AG08395 (cell line): ENCODE measurements at places on chromosomes 3 and 15.

DNA sequence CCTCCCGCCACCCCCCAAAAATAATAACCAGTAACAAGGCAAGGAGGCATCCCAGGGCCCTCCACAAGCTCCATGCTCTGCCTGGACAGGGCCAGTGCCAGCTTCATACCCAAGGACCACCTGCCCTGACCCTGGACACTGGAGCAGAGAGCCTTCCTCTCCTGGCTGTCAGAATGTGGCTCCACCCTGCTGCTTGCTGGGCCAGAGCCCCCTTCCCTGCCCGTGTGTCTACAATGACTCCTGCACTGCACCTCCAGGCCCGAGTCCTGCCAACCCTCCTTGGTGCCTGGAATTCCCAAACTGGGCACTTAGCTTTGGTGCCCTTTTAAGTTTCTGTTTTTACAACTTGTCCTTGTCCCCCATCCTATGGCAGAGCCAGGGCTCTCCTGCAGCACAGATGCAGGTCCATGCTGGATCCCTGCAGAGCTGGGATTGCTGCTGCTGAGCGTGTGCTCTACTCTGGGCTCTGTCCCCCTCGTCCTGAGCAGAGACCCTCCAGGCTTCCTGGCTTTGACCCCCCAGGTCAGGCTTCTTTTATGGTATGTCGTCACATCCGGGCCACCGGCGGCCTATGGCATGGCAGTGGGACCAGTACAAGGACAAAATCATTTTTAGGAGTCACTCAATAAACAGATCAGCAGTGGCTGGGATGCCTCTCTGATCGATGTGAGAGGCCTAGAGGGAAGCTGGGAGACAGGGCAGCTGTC lies 11.4 kb upstream of the SNRPA1 start:
- no peak for DNase-seq

DNA sequence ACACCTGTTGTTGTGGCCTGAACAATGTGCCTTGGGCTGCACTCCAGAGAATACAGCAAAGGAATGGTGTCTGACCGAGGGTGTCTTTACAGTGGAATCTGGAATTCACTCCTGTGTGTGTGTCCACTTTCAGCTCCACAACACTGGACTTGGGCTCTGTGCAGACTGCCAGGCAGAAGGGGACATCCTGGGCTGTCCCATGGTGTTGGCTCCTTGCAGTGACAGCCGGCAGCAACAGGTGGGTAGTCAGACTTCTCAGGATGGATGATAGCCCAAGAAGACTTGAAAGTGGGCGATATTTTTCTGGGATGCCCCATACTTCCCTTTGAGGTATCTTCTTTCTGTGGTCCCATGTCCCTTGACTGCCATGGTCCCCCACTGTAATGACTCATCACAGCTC lies 45.0 kb downstream of the DPH3 start:
- no peak for DNase-seq

DNA sequence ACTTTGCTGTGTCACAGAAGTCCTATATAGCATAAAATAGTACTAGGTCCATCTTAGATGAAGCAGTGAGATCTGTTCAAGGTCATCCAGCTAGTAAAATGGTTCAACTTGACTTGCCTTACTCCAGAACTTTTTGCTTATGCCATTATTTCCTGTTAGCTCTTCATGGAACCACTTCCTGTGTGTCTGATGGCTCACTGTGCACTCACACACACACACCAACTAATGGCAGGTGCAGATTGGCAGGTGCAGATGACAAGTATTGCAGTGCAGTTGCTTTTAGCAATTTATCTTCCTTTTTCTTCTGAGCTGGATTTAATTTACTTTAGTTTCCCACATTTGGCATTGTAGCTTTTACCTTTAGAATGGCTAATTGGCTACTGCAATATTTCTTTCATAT lies 29.8 kb downstream of the GOLGA8S start:
- DNase-seq: no peak

- DNase-seq: no peak
These were observed 5.8 kb downstream of the LTK start for GRCh38 chr15:41507820-41508290.

DNA sequence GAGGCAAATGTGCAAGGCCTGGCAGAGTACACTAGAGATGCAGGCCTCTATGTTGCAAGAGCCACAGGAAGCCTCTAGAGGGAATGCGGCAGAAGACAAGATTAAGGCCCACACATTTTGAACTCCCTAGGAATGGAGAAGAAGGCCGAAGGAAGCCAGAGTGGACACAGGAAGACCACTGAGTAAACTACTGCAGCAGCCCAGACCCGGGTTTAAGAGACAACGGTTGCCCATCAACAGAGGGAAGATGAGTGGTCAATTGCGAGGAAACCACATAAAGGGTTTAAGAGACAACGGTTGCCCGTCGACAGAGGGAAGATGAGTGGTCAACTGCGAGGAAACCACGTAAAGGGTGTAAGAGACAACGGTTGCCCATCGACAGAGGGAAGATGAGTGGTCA lies 14.6 kb downstream of the CHSY1 start:
- DNase-seq: no peak

- DNase-seq: peak; percentile 56
These were observed 12.8 kb downstream of the VGLL3 start for GRCh38 chr3:86978111-86978551.

DNA sequence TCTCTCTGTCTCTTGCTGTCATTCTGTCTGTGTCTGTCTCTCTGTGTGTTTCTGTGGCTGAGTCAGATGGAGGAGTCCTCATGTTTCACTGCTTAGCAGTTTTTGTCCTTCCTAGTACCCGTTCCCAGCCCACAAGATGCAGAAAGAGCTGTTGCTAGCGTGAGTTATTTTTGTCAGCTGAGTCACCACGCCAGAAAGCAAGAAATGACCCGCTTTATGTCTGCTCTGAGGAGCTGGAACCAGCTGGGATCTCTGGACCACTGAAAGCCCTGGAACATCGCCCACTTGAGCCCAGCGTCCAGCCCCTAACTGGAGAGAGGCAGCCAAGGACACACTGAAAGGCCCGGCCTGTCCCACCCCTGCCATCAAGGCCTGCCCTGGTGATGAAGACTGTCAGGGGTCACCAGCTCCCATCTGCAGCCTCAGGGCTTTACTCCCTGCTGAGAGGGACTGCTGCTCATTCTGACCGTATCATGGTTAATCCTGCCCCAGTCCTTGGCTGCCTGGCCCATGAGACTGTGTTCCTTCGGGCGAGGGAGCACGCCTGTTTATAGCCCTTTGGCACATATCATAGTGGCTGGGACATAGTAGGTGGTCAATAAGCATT lies 101.7 kb upstream of the TPM1 start:
- peak; percentile 96 for DNase-seq

DNA sequence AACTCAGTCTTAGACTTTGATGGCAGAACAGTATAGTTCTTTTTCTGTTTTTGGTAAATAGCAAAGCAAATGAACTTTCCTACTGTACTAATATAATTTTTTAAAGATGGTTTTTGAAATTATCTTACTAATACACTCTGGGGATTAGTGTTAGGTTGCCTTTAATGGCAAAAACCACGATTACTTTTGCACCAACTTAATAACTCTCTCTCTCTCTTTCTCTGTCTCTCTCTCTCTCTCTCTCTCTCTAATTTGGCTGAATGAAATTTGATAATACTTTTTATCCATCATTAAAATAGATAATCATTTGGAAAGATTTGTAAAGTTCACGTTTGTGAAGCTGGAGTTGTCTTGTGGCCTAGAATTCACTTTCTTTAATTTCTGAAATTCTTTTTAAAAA lies 257.8 kb downstream of the LPP start:
- no peak for DNase-seq

DNA sequence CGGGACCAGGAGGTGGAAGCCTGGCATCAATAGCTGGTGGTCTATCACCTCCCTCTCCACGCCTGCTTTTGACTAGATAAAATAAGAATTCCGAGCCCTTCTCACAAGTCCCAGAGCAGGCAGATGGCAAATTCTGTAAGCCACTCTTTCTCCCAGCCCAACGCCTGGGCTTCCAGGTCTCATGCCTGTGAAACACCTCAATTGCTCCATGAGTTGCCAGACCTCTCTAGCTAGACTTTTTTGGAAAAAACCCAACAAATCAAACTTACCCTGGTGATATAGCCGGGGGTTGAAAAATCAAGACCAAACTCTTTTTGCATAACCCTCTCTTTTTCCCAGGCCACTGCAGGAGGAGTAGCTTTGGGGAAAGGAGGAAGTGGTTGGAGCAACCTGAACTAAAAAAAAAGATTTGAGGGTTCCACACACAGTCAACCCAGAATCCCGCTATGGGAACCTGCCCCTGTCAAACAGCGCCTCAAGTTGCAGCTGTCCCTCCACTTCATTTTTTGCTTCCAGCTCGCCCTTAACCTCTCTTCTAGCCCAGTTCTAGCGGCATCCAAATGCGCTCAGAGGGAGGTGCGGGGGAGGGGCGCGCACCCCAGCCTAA lies 7.0 kb downstream of the BHLHE40 start:
- DNase-seq: no peak

GRCh38 chr3:111870620-111871019 lies 11.6 kb downstream of the PHLDB2 start:
- DNase-seq: no peak

DNA sequence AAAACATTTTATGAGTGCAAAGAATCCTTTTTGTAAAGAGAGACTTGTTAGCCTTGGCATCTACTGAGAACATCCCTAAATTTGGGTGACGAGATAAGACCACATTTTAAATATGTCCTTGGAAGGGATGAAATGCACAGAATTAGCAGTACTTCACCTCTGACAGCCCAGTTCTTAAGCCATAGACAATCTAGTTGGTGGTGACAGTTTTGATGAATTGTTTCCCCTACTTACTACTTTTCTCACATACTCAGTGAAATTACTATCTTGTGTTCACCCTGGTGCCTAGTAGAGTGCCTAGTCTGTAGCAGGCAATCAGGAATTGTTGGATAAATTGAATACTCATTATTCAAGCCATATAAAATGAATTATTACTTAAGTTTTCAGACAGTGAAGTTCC lies 3.4 kb downstream of the SCAANT1 start:
- no peak for DNase-seq

DNA sequence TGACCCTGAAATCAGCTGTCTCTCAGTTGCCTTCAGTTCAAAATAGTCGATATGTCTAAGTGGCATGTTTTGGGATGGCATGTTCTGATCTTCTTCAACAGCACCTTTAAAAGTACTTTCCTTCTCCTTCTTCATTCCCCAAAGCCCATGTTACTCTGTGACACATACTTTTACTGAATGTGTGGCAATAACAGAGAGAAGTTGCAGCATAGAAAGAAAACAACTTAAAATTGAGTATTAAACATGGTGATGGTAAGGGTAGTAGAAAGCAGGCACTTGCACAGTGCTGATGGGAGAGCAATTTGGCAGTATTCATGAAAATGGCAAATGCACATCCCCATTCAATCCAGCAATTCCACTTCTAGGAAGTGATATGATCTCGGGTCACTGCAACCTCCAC lies 12.3 kb upstream of the ULK4 start:
- DNase-seq: no peak

GRCh38 chr3:115146032-115146417 lies 1.1 kb downstream of the ZBTB20 start:
- DNase-seq: peak; percentile 58

DNA sequence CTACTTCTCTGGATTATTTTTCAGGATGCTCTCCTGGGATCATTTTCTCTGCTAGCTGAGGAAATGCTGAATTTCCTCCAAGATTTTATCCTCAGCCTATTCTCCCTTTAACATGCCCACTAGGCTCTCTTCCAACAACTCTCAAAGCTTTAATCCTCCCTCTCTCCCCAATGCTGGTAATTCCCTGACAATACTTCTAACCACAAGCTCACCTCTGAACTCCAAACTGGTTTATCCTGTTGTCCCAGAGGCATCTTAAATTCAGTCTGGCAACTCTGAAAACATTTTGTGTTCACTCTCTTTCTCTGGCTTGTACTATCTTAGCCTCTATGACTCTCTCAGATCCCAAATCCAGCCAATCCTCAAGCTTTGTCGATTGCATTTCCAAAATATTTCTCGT lies 490.3 kb downstream of the MECOM start:
- DNase-seq: no peak

- peak; percentile 7 for DNase-seq
These were observed 55.2 kb downstream of the CMSS1 start for GRCh38 chr3:99872923-99873254.

- DNase-seq: no peak
These were observed 103.6 kb downstream of the PDCD6IP start for GRCh38 chr3:33901862-33902563.

GRCh38 chr3:39806820-39807219 lies 2.6 kb upstream of the MYRIP start:
- no peak for DNase-seq

DNA sequence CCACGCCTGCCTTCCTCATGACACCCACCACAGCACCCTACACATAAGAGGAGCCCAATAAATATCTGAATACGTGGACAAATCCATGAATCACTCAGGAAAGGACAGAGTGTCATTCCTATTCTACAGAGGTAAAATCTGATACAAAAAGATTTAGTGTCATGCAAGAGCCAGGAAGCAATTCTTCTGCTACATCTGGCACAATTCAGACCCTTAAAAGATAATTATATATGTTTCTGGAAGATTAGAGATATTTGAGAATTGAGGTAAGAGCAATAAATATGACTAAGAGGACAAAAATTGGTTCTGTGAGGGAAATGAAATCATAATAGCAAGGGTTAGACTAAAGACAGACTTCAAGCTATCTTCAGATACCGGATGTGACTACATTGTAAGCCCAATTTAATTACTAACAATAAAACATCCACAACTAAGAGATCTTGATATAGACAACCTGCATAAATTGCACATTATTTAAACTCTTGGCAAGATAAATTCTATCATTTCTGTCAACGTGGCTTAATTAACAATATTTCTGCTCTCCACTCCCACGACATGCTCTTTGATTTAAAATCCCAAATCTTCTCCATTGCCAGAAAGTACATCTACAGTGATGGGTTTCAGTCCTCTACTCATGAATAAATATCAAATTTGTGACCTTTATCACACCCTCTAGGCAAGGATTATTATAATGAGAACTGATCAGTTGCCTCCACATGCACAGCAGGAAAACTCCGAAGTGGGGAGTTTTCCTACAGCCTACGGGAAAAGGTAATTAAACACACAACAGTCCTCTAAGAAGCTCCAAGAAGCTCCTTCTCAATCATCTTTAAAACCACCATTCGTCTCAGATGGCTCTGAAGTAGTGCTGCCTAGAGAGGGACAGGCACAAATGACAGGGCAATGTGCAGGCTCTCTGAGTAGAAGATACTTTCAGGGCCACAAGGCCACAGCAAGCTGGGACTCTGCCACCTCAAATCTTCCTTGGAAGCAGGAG lies 32.6 kb downstream of the MB21D2 start:
- no peak for DNase-seq

DNA sequence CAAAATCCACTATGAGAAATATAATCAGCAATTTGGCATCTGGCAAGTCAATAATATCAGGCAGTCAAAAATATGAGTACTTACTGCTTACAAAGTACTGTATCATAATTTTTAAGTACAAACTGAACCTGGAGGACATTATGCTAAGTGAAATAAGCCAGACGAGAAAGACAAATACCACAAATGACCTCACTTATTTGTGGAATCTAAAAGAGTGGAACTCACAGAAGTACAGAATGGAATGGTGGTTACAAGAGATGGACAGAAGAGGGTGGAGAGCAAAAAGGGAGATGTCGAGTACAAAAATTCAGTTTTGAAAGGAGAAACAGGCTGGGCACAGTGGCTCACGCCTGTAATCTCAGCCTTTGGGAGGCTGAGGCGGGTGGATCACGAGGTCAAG lies 12.4 kb downstream of the PCYT1A start:
- DNase-seq: no peak
